Activated naive CD4-positive, alpha-beta T cell (primary cell): ENCODE measurements at places on chromosomes 12 and 14.

GRCh38 chr12:6435961-6436715, 8.6 kb upstream of the CD27 start:
- no peak for DNase-seq

DNA sequence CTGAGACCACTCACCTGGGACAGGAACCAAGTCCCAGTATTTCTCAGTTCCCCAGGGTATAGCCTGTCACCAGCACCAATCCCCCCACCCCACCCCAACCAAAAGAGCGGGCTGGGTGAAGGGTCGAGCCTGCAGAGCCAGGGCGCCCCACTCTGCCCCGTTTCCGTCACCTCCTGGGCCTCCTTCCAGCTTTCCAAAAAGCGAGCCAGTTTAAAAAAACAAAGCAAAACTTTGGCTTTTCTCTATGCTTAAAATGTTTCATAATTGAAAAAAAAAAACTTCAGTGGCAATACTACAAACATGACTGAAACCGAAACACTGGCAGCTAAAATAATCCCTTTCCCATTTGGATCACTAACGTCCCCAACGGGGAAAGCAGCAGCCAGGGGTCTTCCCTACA, 7.5 kb downstream of the CAMKK2 start:
- DNase-seq, result no peak

- no peak for DNase-seq
Observed at GRCh38 chr12:78787576-78787975, 77.0 kb upstream of the SYT1 start.

DNA sequence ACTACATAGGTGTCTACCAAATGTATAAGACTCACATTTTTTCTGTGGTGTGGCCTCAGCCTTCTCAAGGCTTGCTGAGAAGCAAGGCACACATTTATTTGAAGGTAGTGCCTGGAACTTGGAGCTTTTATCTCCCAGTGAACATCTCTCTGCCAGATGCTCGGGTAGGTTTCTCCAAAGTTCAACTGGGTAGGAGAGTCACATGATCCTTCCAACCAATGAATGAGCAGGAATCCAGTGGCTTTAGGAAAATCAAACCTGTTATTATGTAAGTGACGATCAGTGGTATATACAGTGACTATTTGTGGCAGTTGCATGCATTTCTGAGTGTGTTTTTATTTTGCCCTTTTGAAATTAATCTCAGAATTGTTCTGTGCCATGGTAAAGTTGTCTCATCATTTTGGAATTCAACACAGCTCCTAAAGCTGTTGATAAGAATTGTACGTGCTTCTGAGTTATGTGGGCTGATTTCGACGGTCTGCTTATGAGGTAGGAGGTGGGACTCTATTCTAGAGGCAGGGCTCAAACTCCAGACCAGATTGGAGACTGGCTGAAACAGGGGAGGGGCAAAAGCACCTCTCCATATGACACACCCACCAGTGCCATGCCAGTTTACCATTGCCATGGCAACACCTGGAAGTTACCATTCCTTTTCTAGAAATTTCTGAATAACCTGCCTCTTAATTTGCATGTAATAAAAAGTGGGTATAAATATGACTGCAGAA, 57.6 kb downstream of the EID3 start:
- no peak for DNase-seq

GRCh38 chr14:59253527-59253926, 65.1 kb downstream of the DAAM1 start:
- no peak for DNase-seq

DNA sequence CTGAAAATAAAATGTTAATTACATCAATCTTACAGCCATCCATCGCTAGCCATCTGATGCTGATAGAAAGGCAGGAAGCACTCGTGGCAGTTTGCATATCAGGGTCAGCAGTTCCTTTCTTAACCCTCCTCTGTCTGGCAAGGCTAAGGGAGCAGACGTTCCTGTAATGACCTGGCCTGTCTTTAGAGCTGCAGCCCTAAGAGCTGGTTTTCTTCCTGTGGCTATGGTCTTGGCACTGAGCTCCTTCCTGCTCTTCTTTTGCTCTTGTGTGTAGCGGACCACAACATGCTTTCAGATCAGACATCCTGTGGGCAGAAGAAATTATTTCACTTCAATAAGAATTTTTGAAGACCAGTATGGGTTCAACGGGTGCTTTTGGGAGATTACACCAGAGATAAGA, 170.4 kb downstream of the DAD1 start:
- no peak for DNase-seq
